GM19239 (cell line): ENCODE measurements at places on chromosomes 12 and 14.

DNA sequence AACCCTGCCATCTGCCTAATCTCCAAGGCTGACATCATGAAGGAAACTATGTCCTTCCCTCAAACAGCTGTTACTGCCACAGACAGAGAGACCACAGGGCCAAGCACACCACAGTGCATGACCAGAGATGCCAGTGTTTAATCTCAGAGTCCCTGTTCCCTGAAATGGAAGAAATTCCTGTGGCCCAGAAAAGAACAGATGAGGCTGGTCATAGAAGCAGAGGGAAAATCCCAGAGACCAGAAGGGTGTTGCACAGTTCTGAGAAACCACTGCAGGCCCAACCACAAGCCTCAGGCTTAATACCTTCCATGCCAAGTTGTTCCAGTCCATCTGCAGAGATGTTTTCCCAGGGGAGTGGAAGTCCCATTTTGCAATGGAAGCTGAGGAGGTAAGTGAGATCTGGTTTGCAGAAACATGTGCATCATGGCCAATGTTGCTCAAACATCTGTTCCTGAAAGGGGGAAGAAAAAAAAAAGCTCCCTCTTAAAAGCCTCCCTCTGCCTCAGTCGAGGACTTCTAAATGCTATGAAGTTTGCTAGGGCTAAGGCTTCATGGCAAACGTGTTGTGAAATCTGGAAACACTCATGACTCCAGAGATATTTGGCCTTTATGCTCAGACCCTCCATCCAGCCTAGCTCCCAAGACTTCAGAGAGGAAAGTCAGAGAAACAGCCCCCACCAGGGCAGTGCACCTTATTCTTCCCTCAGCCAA lies 98.6 kb downstream of the SCARB1 start:
- no peak for DNase-seq

- DNase-seq: no peak
Measured at GRCh38 chr14:33375786-33376185, 437.1 kb downstream of the NPAS3 start.

DNA sequence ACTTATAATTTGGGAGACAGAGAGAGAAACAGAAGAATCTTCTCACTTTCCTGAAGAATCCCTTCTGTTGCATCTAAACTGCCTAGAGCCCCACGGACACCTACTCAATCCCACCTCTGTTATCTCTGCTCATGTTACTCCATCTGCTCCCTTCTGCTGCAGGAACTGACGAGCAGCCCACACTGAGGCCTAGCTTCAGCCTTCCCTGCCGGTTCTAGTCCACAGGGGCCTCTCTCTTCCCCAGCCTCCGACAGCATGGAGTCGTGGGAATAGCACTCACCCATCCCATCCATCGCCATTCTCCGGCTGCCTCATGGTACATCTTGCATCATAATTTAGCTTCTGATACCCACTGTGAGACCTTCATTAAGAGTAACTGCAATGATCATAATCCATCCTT lies 4.0 kb downstream of the RAB15 start:
- DNase-seq: no peak

- DNase-seq: no peak
Measured at GRCh38 chr12:114476159-114476558, 70.2 kb upstream of the TBX5 start.

DNA sequence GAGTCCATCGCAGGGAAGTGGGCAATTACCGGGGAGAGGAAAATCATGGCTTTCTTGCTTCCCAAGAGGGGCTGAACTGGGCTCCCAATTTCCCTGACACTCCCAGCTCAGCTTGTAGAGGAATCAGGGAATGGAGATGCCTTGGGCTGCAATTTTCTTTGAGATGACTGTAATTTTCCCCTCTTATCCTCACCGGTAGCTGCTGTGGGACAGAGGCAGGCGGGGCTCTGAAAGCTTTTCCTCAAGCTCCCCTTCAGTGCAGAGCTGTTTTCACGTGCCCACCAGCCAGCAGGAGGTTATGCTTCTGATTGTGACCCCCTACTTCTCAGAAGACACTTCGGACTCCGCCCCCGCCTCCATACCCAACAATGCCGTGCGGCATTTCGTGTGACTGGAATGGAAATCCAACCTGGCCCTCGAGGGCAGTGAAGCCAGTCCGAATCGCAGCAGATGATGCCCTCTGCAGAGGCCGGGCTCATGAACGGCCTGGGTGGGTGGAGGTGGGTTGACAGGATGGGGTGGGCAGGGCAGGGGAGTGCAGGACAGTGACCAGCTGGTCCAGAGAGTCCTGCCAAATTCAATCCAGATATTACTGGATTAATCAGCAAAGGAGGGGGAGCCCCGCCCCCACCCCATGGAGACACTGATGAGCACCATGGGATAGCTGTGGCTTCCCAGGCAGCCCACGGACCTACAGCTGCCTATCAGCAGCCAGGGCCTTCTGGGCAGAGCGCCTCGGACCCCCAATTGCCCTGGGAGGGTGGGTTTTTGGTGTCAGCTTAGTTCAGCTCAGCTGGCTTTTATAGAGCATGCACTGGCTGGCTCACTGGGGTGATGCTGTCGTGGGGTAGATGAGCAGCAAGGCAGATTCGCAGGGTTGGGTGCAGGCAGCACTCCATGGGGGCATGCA lies 37.6 kb downstream of the RTL1 start:
- no peak for DNase-seq

GRCh38 chr14:86799244-86799647 lies 1193.7 kb downstream of the GALC start:
- no peak for DNase-seq

DNA sequence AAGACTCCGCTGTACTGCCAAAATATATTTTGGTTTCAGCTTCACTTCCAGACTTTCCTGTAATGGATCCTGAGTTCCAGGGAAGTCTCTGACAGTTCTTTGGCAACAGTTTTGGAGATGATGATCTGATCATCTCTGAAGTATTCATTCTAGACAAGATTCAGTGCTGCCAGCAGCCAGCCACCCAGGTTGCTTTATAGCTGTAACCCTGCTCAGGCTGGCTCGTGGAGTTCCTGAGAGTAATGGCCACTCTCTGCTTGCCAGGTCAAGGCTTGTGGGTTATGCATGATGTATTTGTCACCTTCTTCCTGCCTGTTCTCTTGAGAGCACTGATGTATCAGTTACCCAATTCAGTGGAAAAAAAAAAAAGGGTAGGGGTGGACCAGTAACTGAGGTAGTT lies 124.3 kb downstream of the PPHLN1 start:
- DNase-seq: no peak

- no peak for DNase-seq
Measured at GRCh38 chr14:34087571-34087970, 136.7 kb upstream of the EGLN3 start.

DNA sequence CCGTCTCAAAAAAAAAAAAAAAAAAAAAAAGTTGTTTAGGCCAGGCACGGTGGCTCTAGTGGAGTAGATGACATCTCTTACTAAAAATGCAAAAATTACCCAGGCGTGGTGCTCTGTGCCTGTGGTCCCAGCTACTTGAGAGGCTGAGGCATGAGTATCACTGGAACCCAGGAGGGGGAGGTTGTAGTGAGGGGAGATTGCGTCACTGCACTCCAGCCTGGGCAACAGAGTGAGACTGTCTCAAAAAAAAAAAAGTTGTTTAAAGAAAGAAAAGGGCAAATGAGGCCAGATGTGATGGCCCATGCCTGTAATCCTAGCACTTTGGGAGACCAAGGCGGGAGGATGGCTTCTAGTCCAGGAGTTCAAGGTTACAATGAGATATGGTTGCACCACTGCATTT lies 36.6 kb upstream of the SPPL3 start:
- no peak for DNase-seq

GRCh38 chr14:51176839-51177238 lies 63.2 kb upstream of the TMX1 start:
- no peak for DNase-seq

GRCh38 chr14:96735526-96735925 lies 61.7 kb upstream of the VRK1 start:
- no peak for DNase-seq

DNA sequence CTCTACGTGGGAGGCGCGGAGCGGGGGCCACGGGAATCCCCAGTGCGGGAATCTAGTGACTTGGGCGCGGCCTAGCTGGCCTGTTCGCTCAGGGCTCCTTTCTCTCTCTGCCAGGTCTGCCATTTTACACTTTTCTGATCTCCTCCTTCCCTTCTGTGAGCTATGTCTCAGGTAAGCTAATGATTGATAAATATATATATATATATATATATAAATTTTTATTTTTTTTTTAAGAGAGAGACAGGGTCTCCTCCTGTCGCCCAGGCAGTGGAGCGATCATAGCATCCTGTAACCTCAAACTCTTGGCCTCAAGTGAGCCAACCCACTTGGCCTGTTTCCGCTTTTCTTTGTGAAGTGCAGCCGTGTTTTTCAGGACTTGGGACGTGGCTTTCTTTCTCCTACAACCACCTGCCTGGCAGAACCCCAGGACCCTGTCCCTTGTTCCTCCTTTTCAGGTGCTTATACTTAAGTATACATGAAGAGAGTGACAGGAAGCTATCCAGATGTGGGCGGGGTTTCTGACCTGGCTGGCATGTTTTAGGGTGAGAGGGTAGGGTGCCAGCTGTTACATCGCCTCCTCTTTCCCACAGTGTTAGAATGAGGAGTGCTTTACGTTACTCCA lies 547 bp downstream of the ZNF140 start:
- no peak for DNase-seq

DNA sequence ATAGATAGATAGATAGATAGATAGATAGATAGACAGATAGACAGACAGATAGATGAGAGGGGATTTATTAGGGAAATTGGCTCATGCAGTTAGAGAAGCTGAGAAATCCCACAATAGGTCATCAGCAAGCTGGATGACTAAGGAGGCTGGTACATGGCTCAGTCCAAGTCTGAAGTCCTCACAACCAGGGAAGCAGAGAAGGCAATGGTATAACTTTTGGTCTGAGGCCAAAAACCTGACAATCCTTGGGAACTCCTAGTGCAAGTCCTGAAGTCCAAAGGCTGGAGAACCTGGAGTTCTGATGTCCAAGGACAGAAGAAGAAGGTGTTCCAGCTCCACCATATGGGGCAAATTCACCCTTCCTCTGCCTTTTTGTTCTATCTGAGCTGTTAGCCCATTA lies 517.6 kb upstream of the ATP2B1 start:
- no peak for DNase-seq

DNA sequence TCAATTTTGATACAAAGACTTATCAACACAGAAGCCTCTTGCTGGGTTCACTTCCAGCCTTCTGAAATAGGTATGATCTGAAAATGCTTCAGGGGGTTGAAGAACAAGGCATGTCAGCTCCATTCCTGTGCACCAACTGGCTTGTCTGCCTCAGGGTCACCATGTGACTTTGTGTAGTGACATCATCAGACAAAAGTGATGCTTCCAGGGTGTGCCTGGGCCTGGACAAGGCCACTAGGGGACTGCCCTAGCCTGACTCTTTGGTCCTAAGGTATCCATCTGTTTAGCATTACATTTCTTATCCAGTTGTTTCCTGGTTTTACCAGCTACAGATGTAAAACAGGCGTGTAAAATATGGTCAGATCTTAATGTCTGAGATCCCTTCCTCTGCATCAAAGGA lies 155.6 kb downstream of the CAND1 start:
- DNase-seq: no peak

GRCh38 chr12:112097641-112098040 lies 10.9 kb downstream of the NAA25 start:
- no peak for DNase-seq

GRCh38 chr12:91885851-91886731 lies 259.6 kb downstream of the BTG1 start:
- no peak for DNase-seq

GRCh38 chr14:65156568-65157366 lies 54.5 kb upstream of the MAX start:
- peak; percentile 65 for DNase-seq

GRCh38 chr14:73736842-73737241 lies 22.7 kb upstream of the PNMA1 start:
- no peak for DNase-seq

GRCh38 chr14:33836203-33836899 lies 114.5 kb downstream of the EGLN3 start:
- no peak for DNase-seq

DNA sequence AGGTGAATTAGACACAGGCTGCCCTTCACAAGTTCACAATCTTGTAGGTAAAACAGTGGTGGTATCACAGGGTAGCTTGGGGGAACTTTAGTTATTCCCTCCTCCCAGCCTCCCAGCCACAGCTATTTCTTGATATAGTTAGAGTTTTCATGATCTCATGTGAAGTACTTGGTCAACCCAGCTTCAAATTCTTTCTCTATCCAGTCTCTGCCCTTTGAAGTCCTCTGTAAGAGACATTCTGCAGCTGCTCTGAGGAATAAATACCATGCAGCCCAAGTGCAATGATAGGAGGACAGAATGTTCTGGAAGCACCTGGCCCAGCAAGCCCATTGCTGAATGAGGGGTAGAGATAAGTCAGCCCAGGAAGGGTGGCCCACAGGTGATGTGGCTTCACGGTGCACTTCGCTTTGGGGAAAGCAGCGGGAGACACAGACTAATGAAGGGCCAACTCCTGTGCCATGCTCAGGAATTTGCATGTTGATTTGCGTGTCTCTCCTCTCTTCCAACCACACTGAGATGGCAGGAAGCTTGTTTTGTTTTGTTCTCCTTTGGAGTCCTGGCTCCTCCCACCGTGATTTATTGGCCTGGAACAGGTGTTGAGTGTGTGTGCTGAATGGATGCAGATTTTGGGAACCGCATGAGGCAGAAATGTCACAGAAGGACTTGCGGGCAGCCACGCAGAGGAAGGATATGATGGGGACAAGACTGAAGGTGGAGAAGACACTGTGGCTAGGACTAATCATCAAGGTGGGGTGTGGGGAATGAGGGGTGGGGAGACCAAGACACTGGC lies 8.0 kb upstream of the TXNRD1 start:
- DNase-seq: no peak

DNA sequence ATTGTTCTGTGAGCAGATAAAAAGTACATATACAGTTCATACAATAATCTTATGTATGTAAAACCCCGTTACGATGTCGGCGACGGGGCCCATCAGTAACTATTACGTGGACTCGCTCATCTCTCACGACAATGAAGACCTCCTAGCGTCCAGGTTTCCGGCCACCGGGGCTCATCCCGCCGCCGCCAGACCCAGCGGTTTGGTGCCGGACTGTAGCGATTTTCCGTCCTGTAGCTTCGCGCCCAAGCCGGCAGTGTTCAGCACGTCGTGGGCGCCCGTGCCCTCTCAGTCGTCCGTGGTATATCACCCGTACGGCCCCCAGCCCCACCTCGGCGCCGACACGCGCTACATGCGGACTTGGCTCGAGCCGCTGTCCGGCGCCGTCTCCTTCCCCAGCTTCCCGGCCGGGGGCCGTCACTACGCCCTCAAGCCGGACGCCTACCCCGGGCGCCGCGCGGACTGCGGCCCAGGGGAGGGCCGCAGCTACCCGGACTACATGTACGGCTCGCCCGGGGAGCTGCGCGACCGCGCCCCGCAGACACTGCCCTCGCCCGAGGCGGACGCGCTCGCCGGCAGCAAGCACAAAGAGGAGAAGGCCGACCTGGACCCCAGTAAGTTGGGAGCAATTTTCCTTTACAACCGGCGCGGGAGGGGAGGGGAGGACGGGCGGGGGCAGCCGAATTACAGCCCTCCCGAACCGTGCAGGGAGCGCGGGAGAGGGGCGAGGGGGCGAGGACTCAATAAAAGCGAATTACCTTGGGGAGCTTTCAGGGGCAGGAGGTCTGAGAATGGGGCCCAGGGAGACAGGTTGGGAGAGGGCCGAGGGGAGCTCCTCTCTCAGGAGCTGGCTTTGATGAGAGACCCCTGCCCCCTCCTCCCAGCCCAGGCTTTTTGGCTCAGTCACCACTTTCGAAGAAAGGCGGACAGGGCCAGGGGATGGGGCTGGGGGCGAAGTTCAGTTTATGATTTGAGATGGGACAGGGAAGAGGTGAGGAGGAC lies at the start of gene HOXC9:
Gene HOXC9 (plus strand): TSS at position 46 of the 999 bp plus-strand sequence. CDS start 28 bp downstream, at position 74.
- no peak for DNase-seq
